ENCODE measurements at places on chromosomes 11 and 22.

DNA sequence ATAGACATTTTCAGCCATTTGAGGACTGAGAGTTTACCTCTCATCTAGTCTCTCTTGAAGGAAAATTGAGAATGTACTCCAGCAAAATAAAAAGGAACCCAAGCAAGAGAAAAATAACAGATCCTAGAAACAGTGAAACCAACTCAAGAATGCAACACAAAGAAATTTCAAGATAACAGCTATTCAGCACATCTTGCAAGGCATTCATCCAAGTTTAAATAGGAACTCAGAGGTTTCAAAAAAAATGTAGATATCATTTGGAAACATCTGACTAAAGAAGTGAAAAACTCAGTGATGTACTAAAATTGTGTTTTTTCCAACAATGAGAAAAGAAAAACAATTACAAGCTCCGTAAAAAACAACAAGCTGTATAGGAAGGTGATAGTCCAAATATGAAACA lies 76.4 kb downstream of the TMEM135 start:
- no peak for DNase-seq

- no peak for DNase-seq
Measured at GRCh38 chr22:26106412-26106811, 62.9 kb upstream of the SEZ6L start.

DNA sequence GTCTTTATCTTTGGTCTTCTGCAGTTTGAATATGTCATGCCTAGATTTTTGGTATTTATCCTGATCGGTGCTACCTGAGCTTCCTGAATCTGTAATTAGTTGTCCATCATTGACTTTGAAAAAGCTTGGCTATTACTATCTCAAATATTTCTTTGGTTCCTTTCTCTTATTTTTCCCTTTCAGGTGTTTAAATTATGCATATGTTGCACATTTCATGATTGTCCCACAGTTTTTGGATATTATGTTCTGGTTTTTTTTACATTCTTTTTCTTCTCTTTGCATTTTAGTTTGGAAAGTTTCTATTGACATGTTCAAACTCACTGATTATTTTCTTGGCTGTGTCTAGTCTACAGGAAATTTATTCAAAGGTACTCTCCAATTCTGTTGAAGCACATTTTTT lies 840.3 kb upstream of the LRRC4C start:
- DNase-seq = no peak

GRCh38 chr11:131408025-131408640 lies 37.7 kb downstream of the NTM start:
- peak; percentile 60 for DNase-seq

- DNase-seq = no peak
Measured at GRCh38 chr22:20141186-20142077, 9.4 kb downstream of the CCDC188 start.

DNA sequence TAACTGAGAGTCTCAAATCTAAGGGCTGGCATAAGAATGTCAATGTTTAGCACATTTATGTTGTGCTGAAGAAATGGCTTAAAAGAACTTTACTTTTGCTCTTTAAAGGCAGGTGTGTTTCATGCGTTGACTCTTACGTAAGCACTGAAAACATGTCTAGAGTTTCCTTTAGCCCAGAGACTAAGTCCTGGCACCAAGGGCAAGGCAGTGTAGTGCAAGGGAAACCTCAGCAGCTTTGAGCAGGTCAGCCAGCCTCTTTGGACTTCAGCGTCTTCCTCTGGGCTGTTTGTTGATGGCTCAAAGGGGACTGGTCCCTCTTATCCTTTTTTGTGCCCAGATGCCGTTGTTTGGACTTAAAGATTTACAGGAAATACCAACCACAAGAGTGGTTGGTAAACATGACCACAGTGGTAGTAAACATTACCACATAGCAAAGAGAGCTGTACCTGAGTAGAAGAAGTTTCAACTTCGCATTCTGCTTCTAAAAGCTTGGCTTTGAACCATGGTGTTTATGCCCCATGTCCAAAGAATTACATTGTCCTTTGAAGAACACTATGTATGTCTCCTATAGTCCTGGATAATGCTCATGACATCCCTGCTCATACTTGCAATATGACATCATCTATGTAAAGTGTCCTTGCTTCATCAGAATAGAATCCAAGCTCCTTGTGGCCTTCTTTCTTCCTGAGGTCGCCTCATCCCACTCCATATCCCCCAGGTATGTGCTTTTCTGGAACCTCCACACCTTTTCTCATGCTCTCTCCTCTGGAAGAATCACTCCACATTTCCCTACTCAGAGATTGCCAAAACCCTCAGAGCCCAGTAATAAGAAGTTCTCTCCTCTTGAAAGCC lies 23.5 kb downstream of the TENM4 start:
- DNase-seq = no peak

GRCh38 chr11:2358754-2359442 lies 18.2 kb upstream of the CD81 start:
- no peak for DNase-seq

DNA sequence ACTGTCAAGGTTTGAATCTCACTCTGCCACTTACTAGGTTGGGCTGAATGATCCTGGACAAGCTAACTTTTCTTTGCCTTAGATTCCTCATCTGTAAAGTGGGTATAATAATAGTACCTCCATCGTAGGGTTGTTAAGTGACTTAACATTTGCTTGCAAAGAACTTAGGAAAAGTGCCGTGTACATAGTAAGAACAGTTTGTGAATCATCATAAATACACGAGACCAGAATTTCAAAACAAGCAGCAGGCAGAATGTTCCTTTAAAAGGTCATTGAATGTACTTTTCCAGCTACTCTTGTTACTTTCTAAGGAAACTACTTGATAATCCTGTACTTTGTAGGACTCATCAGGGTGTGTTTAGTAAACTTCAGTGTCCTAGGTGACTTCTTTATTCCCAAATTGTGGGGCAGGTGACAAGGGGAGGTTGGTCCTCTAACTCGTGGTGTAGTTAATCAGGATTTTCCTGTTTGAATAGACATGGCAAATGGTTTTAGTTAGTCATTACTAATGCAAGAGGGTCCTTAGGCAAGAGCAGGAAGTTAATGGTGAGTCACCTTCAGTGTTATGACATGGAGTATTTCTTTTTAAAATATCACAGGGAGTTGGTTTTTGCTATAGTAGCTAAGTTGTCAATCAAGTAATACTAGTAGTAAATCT lies 67.9 kb downstream of the YAP1 start:
- peak; percentile 24 for DNase-seq

DNA sequence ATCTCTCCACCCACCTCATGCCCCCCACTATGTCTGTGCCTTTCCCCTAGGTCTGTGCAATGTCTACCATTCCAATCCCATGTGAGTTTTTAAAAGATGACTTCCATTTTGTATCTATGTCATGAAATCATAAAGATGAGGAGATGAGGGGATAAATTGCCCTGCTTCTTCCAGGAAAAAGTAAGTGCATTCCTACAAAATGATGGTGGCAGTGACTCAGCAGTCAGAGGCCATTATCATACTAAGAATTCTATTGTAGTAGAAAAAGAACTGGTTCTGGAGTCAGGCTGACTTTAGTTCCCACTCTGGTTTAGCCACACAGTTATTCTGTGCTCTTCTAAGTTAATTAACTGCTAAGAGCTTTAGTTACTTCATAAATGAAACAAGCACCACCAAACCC lies 89.6 kb upstream of the API5 start:
- DNase-seq = no peak

DNA sequence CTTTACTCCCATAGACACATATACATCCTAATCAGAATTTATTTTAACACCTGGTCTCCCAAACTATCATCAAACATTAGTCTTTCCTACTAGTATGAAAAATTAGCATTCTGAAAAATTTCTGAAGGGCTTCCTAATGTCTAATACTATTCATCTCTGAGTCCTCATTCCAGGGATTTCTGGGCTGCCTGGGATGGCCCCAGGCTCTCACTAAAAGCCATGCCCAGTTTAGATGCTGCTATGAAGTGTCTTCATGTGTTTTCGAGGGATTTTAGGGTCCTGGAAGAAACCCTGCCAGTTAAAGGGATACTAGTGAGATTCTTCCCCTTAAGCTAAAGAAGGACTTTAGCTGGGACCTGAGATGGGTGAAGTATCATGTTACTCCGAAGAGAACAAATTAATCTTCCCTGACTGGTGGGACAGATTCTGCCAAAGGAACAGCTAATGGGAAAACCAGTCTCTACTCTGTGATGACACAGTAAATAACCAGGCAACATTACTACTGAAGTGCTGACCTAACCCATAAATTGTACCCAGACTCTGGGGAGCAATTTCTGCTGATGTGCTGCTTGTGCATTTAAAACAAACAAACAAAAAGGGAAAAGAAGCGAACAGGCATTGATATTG lies 342.6 kb downstream of the SOX6 start:
- no peak for DNase-seq

DNA sequence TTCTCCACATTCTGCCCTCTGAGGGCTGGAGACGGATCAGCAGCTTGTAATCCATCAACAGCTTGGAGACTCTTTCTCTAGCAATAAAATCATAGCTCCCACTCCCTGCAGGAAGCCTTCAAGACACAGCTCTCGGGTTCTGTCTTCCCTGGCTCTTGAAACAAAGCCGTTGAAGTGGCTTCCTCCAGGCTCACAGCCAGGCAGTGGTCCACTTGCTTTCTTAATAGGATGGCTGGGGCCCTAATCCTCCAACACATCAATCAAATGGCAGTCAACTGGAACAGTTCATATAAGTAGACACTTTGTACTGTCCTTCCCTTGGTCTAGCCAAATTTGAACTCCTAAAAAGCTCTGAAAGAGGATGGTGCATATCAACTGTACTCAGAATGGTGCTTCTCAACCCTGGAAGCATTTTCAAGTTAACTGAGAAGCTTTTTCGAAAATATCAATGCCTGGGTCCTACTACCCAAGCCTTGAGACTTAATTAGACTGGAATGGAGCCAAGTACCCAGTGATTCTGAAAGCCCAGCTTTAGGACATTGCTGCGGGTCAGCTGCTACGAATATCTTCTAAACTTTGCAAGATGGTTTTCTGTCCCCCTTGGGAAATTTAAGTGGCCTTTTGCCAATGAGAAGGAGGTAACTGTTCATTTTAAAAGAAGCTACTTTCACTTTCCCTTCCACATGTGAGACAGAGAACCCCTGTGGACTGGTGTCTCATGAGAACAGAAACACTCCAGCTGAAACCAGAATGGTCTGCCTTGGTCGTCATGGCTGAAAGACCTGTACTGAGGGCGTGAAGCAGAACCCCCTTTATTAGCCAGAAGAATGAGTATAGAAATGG lies 74.7 kb downstream of the SC5D start:
- no peak for DNase-seq

- no peak for DNase-seq
Measured at GRCh38 chr11:103648054-103648453, 388.4 kb upstream of the DDI1 start.

GRCh38 chr11:2102132-2102882 lies 36.9 kb downstream of the IGF2 start:
- no peak for DNase-seq

DNA sequence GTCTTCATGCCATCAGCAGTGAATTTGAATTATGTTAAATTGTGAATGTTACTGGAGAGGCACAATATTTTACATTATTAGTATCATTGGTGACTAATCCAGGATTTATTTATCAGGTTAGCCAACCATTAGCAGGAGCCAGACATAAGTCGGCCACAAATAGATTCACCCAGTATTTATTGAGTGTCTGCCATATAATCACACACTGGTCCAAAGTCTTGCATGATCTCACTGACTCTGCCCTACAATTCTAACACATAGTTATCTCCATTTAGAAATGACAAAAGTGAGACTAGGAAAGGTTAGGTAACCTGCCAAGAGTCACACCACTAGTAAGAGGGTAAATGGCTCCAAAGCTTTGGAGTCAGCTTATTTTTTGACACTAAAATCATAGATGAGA lies 179.6 kb downstream of the BLID start:
- DNase-seq = no peak
